Non-pigmented ciliary epithelial cell (primary cell): ENCODE measurements at places on chromosomes 2 and 18.

- no peak for DNase-seq
Measured at GRCh38 chr2:37377187-37377532, 32.7 kb downstream of the QPCT start.

DNA sequence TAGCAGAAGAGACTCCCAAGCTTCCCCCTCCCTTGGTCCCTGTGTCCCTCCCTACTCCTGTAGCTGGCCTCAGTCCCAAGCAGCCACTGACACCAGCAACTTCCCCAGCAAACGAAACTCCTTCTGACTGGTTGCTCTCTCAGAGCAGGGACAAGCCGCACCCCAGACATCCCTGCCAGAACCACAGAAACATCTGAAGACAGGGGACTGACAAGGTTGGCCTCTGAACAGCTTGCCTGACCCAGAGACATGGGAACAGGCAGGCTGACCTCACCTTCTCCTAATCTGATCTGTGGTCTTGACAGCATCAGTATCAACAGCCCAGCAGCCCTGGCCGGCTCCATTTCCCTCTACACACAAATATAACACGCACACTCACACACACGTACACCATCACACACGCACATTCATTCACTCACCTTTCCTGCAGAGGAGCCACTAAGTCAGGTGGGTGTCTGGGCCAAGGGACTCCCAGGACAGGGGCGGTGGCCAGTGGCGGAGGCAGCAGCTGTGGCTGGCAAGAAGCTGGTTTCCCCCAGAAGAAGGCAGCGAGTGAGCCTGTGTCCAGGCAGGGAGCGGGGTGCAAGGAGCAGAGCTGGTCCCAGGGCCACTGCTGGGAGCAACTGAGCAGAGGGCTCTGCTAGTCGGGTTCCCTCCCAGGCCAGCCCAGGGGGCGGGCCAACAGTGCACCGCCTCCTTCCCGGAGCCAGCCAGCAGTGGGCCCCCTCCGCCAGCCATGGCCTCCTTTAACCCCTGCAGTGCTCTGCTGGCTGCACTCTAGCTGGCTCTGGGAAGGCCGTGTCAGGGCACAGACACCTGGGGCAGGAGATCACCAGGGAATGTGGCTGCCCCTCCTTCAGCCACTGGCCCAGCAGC, 59.1 kb downstream of the TNS1 start:
- DNase-seq = no peak

DNA sequence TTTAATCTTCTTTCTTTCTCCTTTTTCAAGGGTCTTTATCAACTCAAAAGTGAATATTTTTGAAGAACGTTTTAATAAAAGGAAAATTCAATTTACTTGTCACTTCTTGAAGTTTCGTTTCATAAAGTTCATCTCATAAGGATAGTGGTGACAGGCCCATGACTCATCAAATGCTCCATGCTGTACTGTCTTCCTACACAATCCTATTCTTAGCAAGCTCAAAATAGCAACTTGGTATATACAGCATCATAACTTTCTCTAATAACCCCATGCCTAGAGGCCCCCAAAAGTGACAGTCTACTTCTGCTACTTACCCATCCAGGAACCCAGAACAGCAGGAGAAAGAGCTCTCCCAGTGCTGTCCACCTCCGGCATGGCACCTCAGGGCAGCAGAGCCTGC, 7.7 kb downstream of the FBXO15 start:
- peak; percentile 54 for DNase-seq

DNA sequence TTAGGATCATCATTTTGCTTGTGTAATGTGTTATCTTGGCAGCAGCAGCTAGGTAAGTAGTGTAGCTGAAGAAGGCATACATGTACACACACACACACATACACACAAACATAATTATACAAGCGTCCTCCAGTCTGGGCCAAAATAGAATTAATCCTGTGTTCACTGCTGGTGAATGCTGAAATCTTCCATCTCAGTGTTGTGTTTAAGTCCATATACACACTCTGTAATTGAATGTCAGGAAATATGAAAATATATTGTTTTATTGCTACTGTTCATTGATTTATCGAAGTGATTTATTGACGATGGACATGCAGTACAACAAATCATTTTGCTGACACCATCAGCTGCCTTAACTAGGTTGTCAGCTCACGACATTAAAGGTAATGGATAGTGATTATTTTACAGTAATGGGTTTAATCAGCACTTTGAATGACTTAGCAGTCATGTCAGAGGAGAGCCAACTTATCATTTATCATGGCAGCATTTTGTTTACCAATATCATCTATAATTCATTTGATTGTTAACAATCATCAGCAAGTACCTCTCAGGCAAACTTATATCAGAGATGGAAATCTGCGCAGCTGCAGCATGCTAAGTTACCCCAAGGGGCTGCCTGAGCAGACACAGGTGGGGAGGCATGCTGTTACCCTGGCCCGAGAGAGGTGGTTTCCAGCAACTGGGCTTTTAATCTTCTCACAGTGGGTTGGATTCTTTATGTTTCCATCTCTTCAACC, 83.7 kb upstream of the FSHR start:
- DNase-seq = no peak

DNA sequence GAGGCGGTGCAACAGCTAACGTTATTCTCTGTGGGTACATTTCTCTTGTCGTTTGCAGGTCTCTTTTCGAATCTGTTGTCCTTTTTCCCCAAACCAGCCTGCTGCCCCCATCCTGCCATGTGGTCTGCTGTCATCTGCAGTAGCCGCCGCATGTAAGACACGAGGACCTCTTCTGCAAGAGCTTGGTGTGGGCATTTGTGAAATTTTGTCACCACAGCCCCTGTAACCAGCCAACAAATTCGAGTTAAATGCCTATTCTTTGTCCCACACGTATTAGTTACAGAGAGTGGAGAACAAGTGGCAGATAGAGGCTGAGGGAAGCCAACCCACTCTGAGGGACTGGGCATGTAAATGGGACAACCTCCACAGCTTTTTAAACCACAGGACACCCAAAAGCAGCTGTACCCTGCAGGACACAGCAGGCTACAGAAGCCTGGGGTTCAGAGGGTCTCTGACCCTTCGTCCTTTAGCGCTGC, 35.0 kb downstream of the ITGA6 start:
- no peak for DNase-seq

GRCh38 chr2:10188211-10188610, 65.7 kb downstream of the RRM2 start:
- no peak for DNase-seq

DNA sequence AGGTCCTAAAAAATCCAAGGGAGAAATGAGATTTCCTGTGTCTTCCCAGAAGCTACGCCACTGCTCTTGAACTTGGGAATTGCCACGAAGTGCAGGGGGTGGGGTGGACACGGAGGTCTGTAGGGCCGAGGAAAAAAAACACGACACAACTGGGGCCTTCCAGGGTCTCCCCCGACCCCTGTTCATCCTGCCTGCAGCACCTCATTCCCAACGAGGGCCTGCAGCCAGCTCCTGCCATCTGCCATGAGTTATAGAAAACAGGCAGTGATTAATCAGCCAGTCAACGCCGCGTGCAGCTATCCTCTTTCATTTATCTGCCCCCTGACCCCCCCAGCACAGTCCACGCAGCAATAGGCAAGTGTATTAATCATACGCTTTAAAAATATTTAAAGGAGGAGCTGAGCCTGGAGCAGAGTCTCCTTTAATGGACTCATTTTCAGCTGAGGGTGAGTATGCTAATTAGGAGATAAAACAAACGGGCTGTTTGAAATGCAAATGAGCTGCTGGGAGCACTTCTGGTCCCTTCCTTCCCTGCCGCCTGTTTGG, 209.9 kb downstream of the TFCP2L1 start:
- DNase-seq = peak; percentile 91

GRCh38 chr2:88011011-88011410, 5.3 kb downstream of the RNU2-63P start:
- no peak for DNase-seq

DNA sequence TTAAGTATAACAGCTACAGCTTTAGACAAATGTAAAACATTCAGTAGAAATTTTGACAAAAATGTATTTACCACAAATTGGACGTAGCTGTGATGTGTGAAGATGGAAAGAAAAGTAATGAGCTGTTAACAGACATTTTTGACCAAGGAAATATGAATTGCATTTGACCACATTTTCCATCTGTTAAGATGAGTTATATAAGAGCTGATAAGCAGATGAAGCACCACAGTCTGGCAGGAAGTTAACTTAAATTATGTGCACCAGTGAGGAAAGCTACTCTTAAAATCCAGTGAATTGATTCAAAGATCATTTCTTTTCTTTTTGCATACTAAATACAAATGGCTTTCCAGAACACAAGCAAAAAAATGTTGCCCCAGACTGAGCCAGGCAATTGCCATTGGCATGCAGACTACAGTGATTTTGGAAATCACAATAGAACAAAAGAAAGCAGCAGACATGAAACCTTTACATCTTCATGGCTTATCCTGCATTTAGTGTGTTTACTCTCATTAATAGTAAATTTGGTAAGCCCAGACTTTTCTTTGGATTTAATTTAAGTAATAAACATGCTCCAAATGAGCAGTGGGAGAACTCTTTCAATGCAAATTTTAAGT, 493.7 kb downstream of the TMX3 start:
- no peak for DNase-seq

DNA sequence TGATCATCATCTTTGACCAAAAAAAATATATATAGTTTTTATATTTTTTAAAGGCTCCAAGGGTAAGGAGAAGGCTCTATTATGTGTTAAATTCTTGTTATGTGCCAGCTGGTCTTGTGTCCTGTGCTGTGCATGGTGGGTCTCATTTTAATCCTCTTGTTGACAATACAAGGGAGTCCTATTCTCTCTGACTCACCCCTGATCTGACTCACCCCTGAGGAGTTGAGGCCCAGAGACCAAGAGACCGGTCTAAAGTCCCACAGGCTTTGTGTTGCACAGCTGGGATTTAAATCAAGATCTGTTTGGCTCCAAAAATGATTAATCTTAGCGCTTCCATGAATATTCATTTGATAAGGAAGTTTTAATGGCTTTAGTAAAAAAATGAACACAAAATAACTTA, 25.7 kb downstream of the MC2R start:
- no peak for DNase-seq

DNA sequence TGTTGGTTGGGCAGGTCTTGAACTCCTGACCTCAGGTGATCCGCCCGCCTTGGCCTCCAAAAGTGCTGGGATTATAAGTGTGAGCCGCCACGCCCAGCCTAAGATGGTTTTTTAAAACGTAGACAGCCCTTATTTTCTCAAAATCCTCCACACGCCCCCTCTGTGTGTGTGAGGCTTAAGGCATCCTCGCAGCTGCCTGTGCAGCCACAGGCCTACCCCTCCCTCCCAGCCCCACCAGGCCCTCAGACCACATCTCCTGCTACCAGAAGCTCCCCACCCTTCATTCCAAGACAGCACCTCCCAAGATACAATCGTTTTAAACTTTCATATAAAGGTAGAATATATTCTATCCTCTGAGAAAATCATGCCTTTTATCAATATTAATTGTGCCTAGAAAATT, 4.8 kb downstream of the ANO7 start:
- DNase-seq = no peak

- no peak for DNase-seq
Measured at GRCh38 chr2:205699515-205700289, 17.4 kb downstream of the NRP2 start.

GRCh38 chr2:172228177-172228808, 125.6 kb upstream of the DLX2 start:
- DNase-seq = no peak

GRCh38 chr2:159169187-159169586, 117.3 kb downstream of the WDSUB1 start:
- no peak for DNase-seq

- DNase-seq = no peak
Measured at GRCh38 chr18:10856132-10856531, 293.2 kb downstream of the PIEZO2 start.

DNA sequence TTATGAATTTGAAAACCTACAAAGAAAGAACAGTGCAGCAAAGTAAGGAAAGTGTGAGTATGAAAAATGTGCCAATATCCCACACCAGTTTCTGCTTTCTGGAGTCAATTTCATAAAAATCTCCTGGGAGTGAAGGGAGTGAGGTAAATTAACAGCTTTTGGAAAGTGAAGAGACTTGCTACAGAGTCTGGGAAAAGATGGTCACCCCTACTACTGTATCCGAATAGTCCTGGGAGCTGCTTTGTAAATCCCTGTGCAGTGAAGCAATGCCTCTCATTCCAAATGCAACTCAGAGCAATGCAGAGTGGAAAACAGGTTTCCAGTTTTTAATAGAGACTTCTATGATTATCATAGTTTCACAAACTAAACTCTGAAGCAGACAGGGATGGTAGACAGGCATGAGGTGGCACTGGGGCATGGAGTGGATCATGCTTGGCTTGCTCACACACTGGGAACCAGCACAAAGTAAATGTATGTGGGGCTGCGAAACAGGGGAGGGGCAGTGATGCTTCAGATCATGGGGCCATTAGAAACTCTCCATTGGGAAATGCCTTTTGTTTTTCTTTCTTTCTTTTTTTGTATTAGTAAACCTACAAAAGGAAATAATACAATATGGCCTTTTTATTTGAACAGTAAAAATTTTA, 10.6 kb downstream of the COL5A2 start:
- no peak for DNase-seq

GRCh38 chr18:58315739-58316215, 271.8 kb downstream of the NEDD4L start:
- DNase-seq = no peak

DNA sequence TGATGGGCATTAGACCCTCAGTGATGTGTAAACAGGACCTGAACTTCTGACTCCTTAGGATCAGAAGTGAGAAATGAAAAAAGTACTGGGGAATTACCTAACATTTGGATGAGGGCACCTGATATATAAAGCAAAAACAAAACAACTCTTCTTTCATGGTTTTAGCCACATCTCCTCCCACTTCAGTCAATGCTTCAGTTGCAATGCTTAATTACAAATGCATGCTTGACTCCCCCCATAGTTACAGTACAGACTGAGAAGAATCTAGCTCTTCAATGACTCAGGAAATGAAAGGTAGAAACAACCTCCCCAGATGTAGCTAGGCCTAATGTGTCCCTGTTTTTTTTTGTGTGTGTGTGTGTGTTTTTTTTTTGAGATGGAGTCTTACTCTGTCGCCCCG, 276.8 kb upstream of the POU3F3 start:
- no peak for DNase-seq

GRCh38 chr2:182148344-182148743, 162.7 kb downstream of the PPP1R1C start:
- DNase-seq = no peak

GRCh38 chr18:13231151-13231550, 12.6 kb downstream of the LDLRAD4 start:
- no peak for DNase-seq

GRCh38 chr2:234496055-234496834, 636 bp downstream of the ARL4C start:
- no peak for DNase-seq

- no peak for DNase-seq
Measured at GRCh38 chr2:51424418-51424817, 392.5 kb upstream of the NRXN1 start.

- DNase-seq = no peak
Measured at GRCh38 chr2:9226458-9227380, 20.1 kb downstream of the ASAP2 start.
